Left cardiac atrium (tissue), 4 donors: ENCODE measurements at places on chromosomes 11 and 22. TPM values are rescaled to one million over a fixed set of nuclear protein-coding genes. Genes with fewer than 3 reads are reported as not detected.

Gene MMP8
- total RNA-seq = not detected

Gene SPDYC
- not detected for total RNA-seq

Gene C11orf86
- total RNA-seq = not detected

Gene MAJIN
- total RNA-seq = not detected

Gene MS4A12
- not detected for total RNA-seq

Gene RPS6KA4
- 20.1 TPM for total RNA-seq

Gene SCN2B
- total RNA-seq = 3.3 TPM

Gene GLYATL1
- not detected for total RNA-seq

Gene SLC22A25
- not detected for total RNA-seq

Gene CHRDL2
- total RNA-seq = 6.1 TPM

Gene OR10G7
- not detected for total RNA-seq

Gene XRCC6
- 141 TPM for total RNA-seq

Gene DUSP8
- total RNA-seq = 21.7 TPM

Gene SPTBN2
- 3.2 TPM for total RNA-seq

Gene HEPACAM
- 4.6 TPM for total RNA-seq

Gene POLR2L
- total RNA-seq = 163 TPM

Gene PLAAT5
- total RNA-seq = 15.8 TPM

Gene CDK2AP2
- 60.9 TPM for total RNA-seq

Gene ADAMTS8
- 3.3 TPM for total RNA-seq

Gene RTN4R
- total RNA-seq = 1.4 TPM

Gene OR52I1
- not detected for total RNA-seq

Gene ZNF143
- 24.0 TPM for total RNA-seq
